ENCODE measurements at places on chromosomes 6 and 20. TPM values are rescaled to one million over a fixed set of nuclear protein-coding genes. Genes with fewer than 3 reads are reported as not detected.

DNA sequence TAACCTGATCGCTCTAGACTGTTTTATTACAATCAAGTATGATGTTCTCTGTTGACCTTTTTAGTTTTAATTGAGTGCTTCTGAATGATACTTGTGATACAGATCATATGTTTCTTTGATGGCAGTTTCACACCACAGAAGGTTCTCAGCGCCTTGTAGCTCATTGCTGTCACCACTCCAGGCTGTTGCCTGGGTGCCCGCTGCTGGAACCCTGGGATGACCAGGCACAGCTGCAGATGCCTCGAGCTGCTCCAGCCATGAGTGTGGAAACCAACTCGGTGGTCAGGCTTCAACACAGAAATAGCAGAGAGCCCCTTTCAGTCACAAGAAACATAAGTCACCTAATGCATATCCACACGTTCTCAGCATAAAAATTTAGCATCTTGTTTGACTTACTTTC, 112.7 kb downstream of the RPP40 start:
- no peak overlapping the region for H3K4me3 ChIP-seq
- H3K36me3 ChIP-seq, result peaks cover 15% of the 10 kb centered on the region
- DNase-seq, result no peak
- no peak overlapping the region for H3K27ac ChIP-seq
- H3K27me3 ChIP-seq, result no peaks in the 10 kb centered on the region
- H3K4me1 ChIP-seq, result no peaks in the 10 kb centered on the region

- no peaks in the 10 kb centered on the region for H3K27me3 ChIP-seq
- DNase-seq, result no peak
- no peak overlapping the region for H3K27ac ChIP-seq
- peaks cover 14% of the 10 kb centered on the region for H3K4me1 ChIP-seq
- H3K4me3 ChIP-seq, result no peak overlapping the region
- no peaks in the 10 kb centered on the region for H3K36me3 ChIP-seq
Measured at GRCh38 chr6:151497905-151498304, 4.1 kb downstream of the CCDC170 start.

DNA sequence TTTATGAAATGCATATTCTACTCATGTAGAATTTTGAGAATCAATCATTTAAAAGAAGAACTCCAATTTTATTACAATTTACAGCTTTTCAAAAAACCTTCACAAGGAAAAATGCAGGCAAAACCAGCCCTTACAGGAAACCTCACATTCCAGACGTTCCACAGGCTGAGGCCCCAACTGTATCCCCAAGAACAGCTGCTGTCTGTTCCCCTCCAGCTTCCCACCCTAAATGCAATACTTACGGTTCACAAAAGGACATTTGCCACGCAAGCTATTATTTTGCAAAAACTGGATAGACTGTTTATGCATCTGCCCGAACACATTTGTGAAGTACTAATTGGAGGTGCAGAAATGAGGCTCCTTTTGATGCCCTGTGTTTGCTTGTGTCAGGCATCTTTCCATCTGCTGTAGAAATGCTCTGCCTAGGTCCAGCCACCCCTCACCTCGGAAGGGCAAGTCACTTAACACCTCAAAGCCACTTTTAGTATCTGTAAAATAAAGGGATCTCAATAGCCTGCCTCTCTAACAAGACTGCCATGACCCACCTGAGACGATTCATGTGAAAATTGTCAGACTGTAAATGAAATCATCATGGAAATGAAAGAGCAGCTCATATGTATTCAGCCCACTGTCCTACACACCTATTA, 26.5 kb downstream of the PDE10A start:
- H3K36me3 ChIP-seq, result no peaks in the 10 kb centered on the region
- no peak overlapping the region for H3K4me3 ChIP-seq
- no peaks in the 10 kb centered on the region for H3K27me3 ChIP-seq

- H3K4me1 ChIP-seq, result no peaks in the 10 kb centered on the region
- H3K27me3 ChIP-seq, result no peaks in the 10 kb centered on the region
- H3K4me3 ChIP-seq, result no peak overlapping the region
- no peak overlapping the region for H3K27ac ChIP-seq
Measured at GRCh38 chr6:66689608-66690007, 982.6 kb upstream of the EYS start.

RNF182 gene
- 11.6 TPM for total RNA-seq

GUCA1A gene
- total RNA-seq, result 1.5 TPM

PDE7B gene
- 16.3 TPM for total RNA-seq

LPIN3 gene
- total RNA-seq, result 6.0 TPM

All from spinal cord (tissue), 10 donors.